ENCODE measurements at places on chromosomes 3 and 15.
A peak's percentile ranks its signal among the peaks of the same experiment; 100 is the strongest.

DNA sequence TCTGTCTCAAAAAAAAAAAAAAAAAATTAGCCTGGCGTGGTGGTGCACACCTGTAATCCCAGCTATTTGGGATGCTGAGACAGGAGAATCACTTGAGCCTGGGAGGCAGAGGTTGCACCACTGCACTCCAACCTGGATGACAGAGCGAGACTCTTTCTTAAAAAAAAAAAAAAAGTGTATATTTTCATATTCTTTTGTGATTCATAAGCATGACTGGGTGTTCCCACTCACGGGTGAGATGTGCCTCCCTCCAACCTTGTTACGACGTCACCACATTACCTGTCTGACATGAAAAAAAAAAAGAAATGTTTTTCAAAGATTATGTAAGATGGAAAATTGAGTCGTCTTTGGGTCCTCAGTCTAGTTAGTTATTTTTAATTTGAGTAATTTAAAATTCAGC lies 56.8 kb downstream of the TMEM41A start:
- no peak for DNase-seq

- DNase-seq: no peak
Measured at GRCh38 chr15:79520654-79521053, 88.5 kb downstream of the MINAR1 start.

GRCh38 chr3:155912579-155913190 lies 42.2 kb downstream of the GMPS start:
- no peak for DNase-seq

DNA sequence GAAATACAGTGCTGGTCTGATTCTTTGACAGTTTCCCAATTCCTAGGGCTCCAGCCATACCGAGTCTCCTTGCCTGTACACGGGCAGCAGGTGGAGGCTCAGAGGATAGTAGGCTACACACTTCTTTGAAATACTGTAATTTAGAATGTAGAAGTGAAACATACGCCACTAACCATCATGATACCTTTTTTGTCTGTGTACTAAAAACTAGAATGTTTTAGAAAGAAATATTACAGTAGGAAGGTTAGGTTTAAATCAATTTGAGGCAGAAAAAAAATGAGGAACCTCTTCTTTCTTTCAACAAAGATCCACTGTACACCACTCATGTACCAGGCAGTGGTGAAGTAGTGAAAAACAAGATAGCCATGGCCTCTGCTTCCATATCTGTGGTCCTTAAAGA lies 354.7 kb downstream of the MCTP2 start:
- DNase-seq: no peak

GRCh38 chr15:28897861-28898585 lies 12.2 kb downstream of the APBA2 start:
- no peak for DNase-seq

- no peak for DNase-seq
Measured at GRCh38 chr15:57215881-57216280, 160.4 kb upstream of the CGNL1 start.

GRCh38 chr3:60294181-60294580 lies 957.1 kb downstream of the FHIT start:
- DNase-seq: peak; percentile 12

DNA sequence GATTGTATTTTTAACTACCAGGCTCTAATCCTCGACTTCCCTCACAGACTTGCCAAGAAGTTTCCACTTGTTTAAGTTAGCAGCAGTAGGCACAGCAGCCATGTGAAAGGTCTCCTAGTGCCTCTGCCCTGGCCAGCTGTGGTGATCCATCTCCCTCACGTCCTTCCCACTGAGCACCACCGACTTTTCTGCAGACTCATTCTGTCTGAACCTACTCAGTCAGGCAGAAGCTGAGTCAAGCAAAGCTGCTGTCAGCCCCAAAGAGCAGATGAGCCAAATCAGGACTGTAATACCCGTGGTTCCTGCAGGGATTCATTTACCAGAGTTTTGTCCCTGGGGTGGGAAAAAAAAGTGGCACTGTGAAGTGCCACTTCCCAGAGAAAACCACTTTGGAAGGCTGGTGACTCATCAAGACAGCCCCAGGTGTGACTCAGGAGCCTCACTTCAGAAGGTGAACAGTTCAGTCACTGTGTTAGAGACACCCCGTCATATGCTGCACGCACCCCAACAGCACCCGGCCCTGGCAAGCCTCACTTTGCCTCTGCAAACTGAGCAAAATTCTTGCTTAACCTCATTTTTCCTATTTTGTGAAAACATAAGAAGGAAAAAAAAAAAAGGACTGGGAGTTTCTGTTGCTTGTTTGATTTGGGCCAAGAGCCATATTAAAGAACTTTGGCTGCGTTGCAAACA lies 76.0 kb downstream of the WWTR1 start:
- peak; percentile 81 for DNase-seq

- DNase-seq: peak; percentile 28
Measured at GRCh38 chr3:25046911-25047771, 380.9 kb upstream of the RARB start.

DNA sequence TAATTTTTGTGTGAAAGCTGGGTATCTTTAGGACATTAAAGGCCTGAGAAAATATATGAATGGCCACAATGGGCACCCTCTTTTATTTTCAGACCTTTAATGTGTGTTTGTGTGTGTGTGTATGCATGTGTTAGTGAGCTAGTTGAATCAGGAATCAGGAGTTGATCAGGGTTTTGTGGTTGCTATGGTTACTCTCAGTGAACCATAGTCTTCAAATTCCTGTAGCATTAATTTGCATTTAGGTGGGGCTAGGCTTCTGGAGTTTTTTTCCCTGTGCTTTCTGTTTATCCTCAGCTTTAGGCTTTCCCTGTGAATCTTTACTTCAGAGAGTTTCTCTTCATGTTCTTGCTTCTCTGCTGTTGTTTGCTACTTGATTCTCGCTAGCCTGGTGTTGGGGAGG lies 122.0 kb upstream of the ONECUT1 start:
- no peak for DNase-seq

GRCh38 chr3:52471371-52472238 lies 16.2 kb downstream of the NISCH start:
- no peak for DNase-seq

DNA sequence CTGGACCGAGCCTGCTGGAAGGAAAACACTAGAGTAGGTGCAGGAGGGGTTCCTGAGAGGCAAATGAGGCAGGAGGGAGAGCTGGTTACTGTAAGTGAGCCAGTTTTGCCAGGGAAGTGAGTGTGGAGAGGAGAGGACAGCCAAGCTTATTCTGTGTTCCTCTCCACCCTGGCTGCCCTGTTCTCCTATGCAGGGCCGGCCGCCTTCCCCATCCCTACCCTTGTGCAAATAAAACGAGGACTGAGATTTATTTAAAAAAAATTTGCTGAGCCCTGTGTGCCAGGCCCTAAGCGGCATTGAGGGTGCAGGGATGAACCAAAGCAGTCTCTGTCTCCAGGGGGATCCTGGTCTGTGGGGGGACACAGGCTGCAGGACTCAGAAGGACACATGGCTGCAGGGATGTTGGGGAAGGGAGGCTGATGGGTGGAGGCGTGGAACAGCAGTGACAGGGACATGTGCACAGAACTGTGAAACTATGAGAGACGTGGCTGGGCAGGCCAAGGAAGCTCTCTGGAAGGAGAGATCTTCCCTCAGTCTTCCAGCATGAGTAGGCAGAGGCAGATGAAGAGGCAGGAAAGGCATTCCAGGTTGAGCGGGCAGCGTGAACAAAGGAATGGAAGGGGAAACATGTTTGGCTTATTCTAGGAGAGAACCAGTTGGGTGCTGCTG lies 12.1 kb downstream of the CORO2B start:
- DNase-seq: no peak

DNA sequence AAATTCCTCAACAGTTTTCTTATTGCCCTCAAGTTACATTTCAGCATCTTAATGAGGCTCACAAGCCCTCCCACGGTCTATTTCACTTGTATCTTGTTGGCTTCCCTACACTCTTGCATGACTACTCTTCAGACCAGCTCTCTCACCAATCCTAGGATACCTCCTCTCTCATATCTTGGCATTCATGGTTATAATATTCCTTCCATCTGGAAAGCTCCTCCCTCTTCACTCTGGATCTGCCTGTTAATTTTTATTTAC lies 8.5 kb upstream of the CCDC80 start:
- DNase-seq: no peak

Measured in NCI-H446 treated with DMSO at 0.1 percent for 48 hours (cell line).